ENCODE measurements at places on chromosomes 11 and 22.

GRCh38 chr11:118607401-118608359 is at the start of gene PHLDB1:
TSS of gene PHLDB1 (plus strand) at chr11:118607615. CDS start at chr11:118613837, 6,222 bp downstream.
- DNase-seq, result no peak

DNA sequence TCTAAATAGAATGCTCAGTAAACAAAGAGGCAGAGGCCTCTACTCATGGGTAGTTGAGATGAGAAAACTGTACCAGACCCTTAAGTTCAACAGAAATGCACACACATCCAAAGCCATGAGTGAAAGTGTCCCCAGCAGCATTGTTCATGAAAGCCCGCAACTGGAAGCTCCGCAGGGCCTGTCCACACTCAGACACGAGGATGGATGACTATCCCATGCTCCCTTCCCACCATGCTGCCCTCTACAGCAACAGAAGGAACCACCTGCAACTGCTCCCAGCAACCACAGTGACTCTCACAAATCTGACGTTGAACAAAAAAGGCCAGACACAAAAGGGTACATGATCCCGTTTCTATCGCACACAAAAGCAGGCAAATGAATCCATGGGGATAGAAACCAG is 76.9 kb upstream of the ANO1 start:
- no peak for DNase-seq

GRCh38 chr11:78223320-78223954 is 34.7 kb downstream of the USP35 start:
- DNase-seq, result no peak

DNA sequence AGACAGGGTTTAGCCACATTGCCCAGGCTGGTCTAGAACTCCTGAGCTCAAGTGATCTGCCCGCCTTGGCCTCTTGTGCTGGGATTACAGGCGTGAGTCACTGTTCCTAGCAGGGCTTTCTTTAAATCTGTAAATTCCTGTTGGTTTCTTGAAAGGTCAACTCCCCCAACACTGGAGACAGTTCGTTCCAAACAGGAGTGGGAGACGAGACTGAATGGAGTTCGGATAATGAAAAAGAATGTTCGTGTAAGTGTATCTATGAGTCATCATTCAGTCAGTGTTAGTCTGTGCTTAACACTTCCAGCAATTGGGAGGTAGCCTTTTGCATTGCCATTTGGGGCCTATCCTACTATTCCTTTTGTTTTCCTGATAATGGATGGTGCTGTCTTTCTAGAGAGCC is 10.0 kb upstream of the BACE1-AS start:
- DNase-seq, result no peak

DNA sequence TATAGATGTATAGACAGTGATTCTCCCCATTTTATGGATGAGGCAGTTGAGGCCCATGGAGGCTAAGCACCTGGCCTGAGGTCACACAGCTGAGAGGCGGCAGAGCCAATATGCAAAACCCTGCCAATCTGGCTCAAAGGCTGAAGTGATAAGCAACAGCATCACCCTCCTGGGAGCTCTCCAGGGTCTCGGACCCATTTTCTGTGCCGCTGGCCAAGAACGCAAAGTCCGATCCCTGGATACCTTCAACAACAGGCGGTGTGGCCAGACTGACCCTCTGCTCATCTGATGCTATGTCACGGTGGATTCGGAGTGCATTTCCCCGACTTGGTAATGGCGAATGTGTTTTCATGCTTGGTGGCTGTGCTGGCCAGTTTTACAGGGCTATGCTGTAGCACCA is 595.0 kb downstream of the TBC1D22A start:
- no peak for DNase-seq

GRCh38 chr11:60950933-60951605 is 907 bp downstream of the SLC15A3 start:
- no peak for DNase-seq

DNA sequence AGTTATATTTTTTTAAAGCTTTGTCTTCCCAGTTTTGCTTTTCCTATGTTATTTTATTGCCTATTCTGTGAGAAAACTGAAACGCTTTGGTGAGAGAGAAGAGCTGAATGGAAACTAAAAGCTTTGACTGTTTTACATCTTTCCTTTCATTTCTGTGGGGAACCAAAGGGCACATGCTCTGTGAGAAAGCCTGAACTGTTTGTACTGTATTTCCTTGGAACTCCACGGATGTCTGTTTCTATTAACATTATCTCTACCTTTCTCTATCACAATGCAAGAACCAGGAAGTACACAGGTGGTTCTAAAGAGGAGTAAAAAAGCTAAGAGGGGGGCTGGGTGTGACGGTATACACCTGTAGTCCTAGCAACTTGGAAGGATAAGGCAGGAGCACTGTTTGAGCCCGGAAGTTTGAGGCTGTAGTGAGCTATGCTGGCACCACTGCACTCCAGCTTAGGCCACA is 43.8 kb downstream of the CELF1 start:
- no peak for DNase-seq

DNA sequence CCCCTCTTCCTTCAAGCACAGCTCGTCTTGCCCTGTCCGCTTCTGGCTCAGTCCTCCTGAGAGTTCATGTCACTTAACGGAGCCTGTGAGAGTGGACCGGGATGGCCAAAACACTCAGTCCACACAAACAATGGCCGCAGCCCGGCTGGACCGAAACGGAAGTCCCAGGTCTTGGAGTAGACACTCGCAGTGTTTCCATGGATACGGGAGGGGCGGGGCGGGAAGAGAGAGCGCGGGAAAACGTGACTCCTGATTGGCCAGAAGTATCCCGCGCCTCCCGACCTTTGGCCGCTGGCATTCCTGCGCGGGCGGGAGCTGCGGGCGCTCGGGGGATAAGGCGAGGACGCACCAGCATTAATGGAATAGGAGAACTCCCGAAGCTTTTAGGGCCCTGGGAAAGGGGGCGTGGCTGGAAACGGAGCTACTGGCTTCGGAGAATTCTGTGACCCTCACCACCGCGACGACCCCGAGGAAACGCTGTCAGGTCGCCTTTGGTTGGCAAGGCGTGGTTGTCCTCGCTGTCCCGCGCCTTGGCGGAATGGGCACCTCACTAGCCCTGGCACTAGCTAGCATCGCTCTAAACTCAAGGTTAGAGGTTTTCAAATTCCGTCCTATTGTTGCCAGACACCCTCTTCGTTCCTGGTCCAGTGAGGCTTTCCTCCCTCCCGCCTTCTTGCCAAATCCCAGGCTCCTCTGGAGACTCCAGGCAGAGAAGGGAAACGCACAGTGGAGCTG is at the start of the genes NLRP14 and ZNF214:
NLRP14 (plus strand) TSS at position 297 of the 735 bp plus-strand sequence. CDS start 18,108 bp downstream, outside the sequence.
ZNF214 (minus strand) TSS at position 164 of the 735 bp plus-strand sequence. CDS start 17,511 bp downstream, outside the sequence.
- DNase-seq, result peak; percentile 87

DNA sequence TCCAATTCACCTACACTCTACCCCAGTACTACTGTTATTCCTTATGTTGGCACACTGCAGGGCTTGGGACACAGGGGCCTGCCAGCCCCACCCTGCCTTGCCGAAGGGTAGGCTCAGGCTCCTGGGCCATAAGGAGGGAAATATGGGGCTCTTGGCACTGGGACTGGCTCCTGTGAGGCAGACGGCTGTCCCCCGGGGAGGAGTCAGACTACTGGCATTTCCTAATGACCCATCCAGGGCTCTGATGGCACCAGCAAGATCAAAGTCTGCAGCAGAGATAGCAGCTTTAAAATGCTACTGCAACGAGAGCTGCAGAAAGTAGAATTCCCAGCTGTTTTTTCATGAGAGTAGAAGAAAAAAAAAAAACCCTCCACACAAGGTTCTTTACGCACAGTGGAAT is 42.2 kb upstream of the CYP2D6 start:
- no peak for DNase-seq

GRCh38 chr11:76729214-76729613 is 53.9 kb upstream of the TSKU start:
- no peak for DNase-seq

- DNase-seq, result no peak
Measured at GRCh38 chr11:3006505-3007260, 14.6 kb upstream of the NAP1L4 start.

DNA sequence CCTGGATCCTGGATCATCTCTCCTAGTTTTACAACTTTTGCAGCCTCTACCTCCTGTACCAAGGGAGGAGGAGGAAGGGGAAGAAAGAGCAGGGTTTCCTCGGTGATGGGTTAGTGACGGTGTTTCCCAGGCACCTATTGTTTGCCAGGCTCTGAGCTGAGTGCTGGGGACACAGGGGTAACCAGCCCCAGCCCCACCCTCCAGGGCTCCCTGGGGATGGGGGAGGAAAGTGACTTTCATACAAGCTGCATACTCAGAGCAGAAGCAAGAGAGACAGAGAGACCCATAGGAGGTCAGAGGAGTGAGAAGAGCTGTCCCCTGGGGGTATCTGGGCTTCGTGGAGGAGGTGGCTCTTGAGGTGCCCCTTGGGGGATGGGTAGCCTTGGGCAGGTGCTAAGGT is 89.4 kb upstream of the THY1 start:
- DNase-seq, result no peak

- DNase-seq, result no peak
Measured at GRCh38 chr11:121035780-121036179, 11.9 kb downstream of the TBCEL start.

DNA sequence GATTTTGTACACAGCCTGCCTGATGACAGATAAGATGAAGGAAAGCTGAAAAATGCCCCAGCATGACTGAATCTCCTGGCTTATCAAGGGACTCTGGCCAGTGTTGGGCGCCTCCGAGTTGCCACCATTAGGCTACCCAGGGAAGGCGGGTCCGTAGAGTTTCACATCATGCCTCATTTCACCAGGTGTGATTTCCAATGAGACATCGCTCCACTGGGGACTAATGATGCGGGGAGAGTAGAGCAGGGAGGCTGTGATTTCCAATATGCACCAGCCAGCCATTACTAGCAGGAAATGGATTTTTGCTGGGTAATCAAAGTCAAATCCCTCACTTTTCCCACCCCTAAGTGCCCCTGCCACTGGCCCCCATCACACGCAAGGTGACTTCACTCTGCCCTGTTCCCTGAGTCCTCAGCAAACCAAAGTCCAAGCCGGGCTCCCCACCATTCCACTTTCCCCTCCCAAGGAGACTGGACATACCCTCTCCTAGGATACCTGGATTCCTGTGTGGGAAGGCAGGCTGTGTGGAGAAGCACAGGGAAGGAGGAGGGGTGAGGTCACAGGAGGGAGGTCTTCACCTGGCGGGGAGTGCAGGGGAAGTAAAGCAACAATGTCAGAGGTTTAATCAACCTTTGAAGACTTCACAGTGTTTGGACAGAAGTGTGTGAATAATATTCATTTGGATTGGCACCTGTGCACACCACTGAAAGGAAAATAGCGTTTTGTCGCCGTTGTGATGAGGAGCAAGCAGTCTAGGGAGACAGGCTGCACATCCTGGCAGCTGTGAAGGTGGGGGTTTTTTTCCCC is 613.3 kb upstream of the CADM1 start:
- DNase-seq, result no peak

- DNase-seq, result no peak
Measured at GRCh38 chr11:90558328-90558865, 335.5 kb upstream of the CHORDC1 start.

- no peak for DNase-seq
Measured at GRCh38 chr11:120208001-120208441, 2.8 kb upstream of the OAF start.

Measured in NCI-H524 (cell line).